Activated CD4-positive, CD25-positive, alpha-beta regulatory T cell (primary cell): ENCODE measurements at places on chromosomes 1 and 21.

GRCh38 chr1:29318724-29319123, 82.4 kb downstream of the PTPRU start:
- no peak for DNase-seq

DNA sequence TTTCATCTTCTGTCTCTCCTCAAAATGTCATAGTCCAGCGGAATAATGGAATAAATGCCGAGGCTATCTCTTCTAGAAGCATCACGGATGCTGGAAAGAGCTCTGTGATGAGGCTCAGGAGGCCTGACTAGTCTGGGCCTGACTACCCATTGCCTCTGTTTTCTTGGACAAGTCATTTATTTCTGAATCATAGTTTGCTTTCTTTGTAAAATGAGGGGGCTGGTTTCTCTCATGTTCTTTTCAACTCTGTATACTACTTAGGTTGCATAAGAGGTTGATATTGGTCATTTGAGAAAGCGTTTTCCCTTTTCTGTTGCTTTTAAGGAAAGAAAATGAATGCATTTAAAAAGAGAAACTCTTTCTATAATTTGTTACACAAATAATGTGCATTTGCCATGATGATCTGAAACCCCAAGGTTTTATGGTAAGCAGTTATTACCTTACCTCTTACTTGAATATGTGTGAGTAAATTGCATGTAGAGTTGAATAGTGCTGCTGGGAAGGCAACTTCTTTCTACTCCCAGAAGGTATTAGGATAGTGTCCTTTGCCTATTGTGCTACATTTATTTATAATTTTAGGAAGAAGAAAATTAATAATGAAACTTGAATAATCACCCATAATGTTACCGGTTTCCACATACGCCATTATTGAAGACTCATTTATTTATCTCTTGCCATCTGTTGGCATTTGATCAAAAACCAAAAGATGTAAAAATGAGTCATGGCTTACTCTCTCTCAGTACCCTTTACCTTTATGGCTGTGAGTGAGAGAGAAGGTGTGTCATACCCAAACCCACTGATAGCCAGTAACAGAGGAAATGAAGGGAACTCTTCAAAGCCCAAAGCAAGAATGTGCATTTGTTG, 179.1 kb downstream of the FASLG start:
- no peak for DNase-seq

DNA sequence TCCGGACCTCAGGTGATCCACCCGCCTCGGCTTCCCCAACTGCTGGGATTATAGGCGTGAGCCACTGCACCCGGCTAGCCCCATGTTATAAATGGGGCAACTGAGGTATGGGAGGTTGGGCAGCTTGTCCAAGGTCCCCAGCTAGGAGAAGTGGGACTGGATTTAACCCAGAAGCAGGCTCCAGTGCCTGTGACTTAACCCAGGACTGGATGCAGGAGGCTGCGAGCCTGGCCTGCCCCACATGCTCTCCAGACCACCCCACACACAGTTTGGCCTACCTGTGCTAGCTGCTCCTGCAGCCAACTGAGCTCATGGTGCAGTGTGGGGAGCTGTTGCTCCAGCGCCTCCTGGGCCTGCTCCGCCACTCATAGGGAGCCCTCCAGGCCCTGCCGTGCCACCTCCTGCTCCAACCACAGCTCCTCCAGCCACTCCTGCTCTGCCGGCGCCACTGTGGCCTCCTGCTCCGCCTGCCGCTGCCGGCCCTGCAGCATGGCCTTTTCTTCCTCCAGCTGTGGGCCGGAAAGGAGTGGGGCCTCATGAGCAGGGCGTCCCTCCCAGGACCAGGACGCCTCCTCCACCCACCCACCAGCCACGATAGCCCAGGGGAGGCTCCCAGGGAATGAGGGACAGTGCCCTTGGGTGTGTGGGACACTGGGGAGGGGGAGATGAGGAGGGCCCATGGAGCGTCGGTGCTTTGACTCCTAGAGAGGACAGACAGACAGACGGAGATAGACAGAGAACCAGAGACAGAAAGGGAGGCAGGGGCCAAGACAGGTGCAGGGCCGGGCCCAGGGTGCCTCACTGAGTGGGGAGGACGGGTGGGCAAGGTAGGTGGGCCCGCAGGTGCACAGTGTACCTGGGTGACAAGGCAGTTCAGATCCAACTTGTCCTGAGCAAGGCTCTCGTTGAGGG, 12.4 kb upstream of the NBPF1 start:
- DNase-seq = no peak

- DNase-seq = no peak
Measured at GRCh38 chr1:218447010-218447689, 102.0 kb downstream of the TGFB2 start.

DNA sequence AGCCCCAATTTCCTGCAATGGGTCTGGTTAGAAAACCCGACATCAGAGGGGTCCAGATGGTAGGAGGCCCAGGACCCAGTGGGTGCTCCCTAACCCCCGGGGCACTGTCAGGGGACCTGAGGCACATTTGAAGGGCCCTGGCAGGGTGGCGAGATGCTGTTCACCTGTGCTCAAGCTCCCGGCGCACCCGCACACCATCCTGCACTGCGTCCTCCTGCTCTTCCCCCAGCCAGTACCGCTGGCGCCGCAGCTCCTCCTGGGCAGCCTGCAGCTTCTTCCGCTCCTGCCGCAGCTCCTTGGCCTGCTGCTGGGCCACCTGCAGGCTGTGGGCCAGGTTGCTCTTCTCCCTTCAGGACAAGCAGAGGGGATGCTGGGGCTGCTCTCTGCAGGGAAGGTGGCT, 36.0 kb downstream of the RNU1-1 start:
- DNase-seq = no peak

DNA sequence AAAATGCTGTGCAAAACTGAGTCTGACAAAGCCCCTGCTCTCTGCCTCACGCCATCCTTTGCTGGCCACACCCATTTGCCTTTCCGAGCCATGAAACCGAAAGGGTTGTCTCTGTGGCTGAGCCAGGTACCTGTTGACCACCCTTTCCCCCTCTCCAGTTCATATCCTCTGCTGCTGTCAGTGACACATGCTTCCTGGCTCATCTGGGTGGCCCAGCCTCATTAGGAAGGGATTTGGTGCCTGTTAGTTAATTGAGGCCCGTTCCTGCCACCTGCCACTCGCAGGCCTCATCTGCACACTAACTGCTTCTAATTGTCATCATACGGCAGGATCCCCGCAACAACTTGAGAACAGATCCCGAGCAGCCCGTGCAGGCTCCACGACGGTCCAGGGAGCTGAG, 79.2 kb downstream of the OLIG1 start:
- DNase-seq = no peak

DNA sequence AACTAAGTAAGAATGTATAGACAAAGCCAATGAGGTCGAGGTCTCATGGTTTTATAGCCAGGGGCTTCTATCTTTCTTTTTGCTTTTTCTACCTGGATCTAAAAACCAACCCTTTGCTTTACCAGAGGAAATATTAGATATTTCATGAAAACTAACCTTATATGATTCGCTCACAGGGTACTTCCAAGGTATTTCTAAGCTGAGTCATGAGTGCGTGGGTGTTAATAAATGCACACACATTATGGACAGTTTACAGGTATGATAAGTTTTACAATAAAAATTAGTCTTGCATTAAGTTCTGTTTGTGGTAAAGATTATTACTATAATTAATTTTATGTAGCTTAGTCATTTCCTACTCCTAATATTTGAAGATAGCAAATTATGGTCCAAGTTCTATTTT, 217.2 kb downstream of the CHRM3 start:
- DNase-seq = no peak

- no peak for DNase-seq
Measured at GRCh38 chr1:99731384-99731783, 35.1 kb downstream of the FRRS1 start.

GRCh38 chr21:27885296-27885711, 918.4 kb upstream of the ADAMTS5 start:
- DNase-seq = no peak

DNA sequence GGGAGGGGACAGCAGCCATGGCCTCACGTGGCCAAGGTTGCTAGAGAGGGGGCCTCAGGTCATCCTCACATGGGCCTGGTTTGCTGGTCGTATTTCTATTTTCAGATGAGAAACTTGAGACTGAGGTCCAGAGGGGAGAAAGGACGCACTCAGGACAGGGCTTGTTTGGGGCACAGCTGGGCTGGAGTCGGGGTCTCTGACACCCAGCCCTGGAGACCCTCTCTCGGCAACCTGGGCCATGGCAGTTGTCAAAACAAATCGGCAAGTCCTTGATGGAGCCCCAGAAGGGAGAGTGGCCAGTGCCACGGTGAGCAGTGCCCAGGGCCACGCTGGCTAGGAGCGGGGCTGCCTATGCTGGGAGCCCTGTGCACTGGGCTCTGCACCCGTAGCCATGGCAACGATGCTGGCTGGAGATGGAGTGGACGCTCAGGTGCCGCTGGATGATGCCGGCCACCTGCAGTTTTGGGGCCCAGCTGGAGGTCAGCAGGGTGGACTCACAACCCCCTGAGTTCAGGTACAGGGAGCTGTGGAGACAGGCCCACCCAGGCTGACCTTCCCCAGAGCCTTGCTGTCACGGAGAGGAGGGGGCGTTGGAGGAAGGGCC, 11.1 kb downstream of the LRRC3 start:
- no peak for DNase-seq

DNA sequence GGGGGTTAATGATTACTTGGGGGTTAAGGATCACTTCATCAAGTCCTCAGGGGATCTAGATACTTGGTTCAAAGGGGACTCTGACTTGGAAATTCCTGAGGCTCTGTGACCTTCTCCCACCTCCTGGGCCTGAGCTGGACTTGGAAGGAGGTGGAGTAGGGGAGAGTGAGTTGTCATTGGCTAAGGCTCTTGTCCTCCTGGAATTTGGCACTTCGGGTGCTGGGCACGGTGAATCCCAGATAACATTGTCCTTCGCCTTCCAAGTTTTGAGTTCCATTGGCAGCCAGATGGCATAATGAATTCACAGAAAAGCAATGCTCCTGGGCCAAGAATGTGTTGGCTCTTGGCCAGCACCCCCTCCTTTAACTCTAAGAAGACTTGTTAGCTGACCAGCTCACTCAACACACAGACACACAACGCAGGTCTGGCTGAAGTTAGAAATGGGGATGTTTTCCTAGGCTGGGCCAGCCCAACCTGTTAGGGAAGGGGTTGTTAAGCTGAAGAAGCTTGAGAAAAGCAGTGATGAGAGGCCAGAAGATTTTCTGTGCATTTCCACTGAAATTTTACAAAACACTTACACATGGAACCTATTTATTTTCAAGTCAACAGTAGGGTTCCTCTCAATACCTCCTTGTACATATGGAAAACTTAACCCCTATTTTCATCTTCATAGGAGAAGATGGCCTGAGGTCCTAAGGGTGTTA, 29.7 kb downstream of the SLC26A9 start:
- DNase-seq = no peak

DNA sequence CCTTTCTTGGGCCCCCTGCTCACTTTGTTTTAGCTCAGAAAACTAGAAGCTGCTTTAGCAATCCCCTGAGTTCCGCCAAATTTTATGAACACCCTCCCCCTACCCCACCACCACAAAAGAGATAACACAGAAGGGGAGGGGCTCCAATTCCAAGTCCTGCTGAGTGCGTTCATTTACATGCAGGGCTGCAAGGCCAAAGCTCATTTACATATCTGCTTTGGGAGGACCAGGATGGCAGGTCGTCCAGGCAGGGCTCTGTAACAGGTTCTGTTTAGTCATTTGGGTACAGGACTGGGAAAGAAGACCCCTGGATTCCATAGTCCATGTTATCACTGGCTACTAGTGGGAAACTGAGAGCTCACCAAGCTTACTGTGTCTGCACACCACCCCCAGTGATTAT, 35.9 kb upstream of the KIF21B start:
- DNase-seq = no peak

- no peak for DNase-seq
Measured at GRCh38 chr1:91511386-91511785, 10.7 kb downstream of the CDC7 start.

DNA sequence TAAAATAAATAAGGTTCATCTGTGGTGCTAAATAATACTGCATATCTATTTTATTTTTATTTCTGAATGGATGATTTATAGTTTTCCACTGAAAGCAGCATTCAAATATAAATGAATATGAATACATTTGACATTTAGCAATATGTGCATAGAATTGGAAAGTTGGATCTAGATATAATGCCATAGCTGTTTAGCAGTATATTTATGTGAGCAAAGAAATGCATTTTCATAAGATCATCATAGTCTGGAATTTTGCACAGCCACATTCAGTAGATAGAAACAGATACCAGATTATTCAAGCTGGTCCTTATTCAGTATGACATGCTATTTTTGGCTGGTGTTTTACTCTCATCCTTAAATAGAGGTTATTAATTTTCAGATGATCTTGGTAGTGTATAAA, 46.0 kb downstream of the SNX7 start:
- no peak for DNase-seq

- no peak for DNase-seq
Measured at GRCh38 chr1:35222322-35223083, 29.6 kb upstream of the SFPQ start.

- DNase-seq = no peak
Measured at GRCh38 chr21:25456672-25457071, 150.6 kb downstream of the MRPL39 start.

- DNase-seq = no peak
Measured at GRCh38 chr1:3883194-3883925, 16.7 kb downstream of the C1orf174 start.

- DNase-seq = no peak
Measured at GRCh38 chr1:21605964-21606705, 63.0 kb downstream of the RAP1GAP start.

GRCh38 chr21:45836268-45836655, 145.3 kb upstream of the COL6A1 start:
- DNase-seq = no peak

GRCh38 chr1:23646091-23646490, 45.5 kb upstream of the RPL11 start:
- no peak for DNase-seq

- no peak for DNase-seq
Measured at GRCh38 chr1:174883409-174883808, 116.3 kb upstream of the CACYBP start.

GRCh38 chr1:171828794-171829193, 12.5 kb upstream of the DNM3 start:
- no peak for DNase-seq

- DNase-seq = no peak
Measured at GRCh38 chr1:11518016-11518701, 39.2 kb downstream of the DISP3 start.

GRCh38 chr21:37341254-37341960, 25.2 kb upstream of the DYRK1A start:
- no peak for DNase-seq

DNA sequence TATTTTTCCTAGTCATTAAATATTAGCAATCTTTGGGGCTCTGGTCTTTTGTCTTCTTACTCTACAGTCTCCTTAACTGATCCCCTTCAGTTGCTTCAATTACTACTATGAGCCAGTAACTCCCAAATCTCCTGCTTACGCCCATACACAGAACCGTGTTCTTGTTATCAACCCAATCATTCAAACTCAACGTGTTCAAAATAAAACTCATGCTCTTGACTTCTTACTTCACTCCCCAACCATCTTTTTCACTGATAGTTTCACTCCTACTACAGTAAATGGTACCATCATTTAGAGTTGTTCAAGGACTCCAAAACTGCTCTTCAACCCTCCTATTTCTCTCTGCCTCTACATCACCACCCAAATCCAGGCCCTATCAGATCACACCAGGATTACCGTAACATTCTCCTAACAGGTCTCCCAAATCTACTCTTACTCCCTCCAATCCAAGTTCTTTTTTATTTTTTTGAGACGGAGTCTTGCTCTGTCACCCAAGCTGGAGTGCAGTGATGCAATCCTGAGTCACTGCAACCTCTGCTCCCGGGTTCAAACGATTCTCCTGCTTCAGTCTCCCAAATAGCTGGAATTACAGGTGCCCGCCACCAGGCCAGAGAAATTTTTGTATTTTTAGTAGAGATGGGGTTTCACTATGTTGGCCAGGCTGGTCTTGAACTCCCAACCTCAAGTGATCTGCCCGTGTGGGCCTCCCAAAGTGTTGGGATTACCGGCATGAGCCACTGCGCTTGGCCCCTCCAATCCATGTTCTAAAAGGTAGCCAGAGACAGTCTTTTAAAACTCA, 3.0 kb downstream of the YARS1 start:
- no peak for DNase-seq
